Hepatocyte (in vitro differentiated cells): ENCODE measurements at places on chromosomes 6 and 20. TPM values are rescaled to one million over a fixed set of nuclear protein-coding genes. Genes with fewer than 3 reads are reported as not detected.

DNA sequence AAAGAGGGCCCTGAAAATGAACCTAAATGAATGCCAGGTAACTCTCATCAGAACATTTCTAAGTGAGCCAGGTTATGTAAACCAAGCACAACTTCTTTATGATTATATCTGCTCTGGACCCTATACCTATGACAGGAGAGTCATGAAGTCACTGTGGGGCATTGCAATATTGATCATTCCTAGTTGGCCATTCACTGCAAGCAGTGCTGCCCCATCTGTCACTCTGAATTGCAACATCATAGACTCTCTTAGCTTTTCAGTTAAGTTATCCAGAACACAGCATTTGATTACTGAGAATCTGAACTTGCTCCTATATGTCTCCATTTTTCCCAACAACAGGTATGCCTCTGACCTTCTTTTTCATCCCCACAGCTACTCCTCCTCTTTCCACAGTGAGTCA is 3.3 kb downstream of the COL21A1 start:
- no peak for DNase-seq

DNA sequence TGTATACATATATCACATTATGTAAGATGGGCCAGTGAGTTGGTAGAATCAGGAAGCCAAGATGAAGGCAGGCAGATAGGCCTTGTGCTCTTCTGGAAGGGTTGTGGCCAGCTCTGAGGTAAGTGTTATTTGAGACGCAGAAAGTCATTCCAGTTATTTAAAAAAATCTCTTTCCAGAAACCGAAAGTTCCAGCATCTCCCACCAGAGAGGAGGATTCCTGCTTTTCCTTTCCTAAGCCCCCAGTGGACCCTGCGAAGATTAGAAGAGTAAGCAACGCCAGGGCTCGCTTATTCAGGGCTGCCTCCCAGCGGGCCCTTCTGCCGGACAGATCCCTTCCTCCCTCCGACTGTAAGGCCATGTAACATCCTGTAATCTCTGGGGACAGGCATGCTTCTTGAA is 20.4 kb downstream of the ARMC2 start:
- no peak for DNase-seq

GRCh38 chr6:167920165-167920564 is 77.3 kb upstream of the KIF25 start:
- no peak for DNase-seq

DNA sequence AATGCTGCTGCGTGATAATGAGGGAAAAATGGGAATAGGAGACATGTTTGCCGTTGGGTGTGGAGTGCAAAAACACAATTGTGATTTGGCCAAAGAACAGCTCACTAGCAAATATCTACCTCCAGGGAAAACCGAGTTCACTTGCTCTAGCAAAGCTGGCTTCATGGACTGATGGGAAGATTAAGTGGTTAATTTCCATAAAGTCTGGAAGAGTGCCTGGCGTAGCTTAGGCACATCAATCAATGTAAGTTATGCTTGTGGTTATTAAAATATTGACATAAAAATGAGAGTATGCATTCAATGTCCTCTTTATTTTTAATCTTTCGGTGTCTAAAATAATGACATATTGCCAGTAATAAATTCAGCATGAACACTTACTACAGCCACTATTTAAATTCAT is 267.5 kb downstream of the SMOC2 start:
- DNase-seq, result no peak

GRCh38 chr20:24492031-24492607 is 22.7 kb downstream of the SYNDIG1 start:
- no peak for DNase-seq

DNA sequence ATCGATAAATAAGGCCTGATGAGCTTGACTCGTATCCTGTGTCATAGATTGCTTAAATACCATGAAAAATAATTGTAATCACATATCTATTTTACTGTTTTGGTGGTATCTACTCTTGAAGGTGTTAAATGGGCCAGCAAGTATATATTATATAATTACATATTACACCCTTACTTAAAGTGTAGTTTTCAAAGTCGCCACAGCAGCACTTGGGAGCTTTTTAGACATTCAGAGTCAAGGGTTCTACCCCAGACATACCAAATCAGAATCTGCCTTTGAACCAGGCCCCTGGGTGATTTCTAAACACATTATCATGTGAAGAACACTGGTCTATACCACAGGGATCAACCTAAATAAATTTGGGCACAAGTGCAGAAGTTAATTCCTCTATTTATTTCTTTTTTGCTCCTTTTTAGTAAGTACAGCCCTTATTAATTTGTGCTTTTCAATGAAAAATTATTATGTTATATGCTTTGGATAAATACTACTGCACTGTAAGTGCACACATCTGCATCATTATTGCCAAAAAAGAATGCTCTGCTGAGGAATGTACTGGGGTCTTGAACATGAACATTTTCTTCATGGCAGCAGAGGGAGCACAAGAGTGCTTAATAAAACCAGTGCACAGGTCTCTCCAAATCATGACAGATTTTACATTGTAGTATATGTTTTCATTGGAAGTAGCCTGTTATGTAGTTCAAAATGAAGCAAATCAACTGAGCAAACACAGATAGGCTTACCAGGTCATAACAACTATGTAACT is 3.1 kb upstream of the ATXN1 start:
- DNase-seq, result peak; percentile 55

DNA sequence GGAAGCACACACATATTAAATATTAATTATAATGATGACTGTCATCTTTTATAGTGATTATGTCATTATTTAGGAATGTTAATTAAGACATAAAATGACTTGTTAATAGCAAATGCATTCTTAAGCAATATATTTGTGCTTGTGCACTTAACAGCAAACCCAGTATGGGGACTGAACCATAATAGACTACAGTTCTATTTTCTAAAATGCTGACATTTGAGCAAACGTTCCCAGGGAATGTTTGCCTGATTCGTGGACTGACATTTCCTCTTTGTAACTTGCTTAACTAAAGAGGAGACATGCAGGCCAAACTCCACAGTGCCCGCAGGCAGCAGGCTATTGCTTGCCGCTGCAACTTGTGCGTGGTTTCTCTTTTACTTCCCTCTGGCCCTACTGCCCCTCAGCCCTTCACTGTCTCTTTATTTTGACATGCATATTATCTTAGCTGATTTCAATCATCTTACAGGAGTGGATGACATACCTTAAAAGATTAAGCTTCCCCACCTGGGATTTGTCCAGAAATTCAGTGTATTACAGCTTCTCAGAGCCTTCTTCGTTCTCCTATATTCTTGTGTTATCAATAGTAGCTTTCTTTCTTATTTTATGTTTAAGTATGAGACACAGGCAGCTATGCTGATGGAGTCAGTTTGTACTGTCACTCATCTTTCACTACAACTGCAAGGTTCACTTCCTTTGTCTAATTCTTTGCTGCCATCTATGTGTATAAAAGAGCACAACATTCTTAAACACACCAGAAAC is 141.5 kb downstream of the GMDS start:
- peak; percentile 48 for DNase-seq

DNA sequence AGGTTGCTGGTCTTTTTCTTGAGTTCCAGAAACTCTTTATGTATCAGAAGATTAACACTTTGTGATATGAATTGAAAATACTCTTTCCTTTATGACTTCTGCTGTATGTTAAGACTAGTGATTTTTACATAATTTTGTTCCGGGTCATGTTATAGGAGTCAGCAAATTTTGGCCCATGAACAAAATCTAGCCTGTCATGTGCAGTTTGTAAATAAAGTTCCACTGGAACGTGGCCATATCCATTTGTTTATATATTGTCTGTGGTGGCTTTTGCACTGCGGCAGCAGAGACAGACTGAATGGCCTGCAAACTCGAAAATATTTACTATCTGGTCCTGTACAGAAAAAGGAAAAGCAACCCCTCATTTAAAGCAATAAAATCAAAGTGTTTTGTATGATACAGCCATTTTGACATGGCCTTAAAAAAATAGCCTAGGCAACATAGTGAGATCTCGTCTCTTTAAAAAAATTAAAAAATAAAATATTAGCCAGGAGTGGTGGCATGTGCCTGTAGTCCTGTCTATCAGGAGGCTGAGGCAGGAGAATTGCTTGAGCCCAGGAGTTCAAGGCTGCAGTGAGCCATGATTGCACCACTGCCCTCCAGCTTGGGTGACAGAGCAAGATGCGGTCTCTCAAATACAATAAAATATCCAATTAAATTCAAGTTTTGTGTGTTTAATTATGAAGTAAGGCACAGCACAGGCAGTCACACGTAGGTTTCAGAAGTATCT is 36.9 kb downstream of the SNX9 start:
- DNase-seq, result no peak

- DNase-seq, result peak; percentile 67
Measured at GRCh38 chr6:56757588-56757984, 114.9 kb upstream of the DST start.

GRCh38 chr6:25042536-25042935 is 106.8 kb upstream of the RIPOR2 start:
- no peak for DNase-seq

- DNase-seq, result no peak
Measured at GRCh38 chr20:56245761-56246160, 2.8 kb upstream of the MC3R start.

GRCh38 chr6:135722190-135722589 is 129.3 kb upstream of the PDE7B start:
- no peak for DNase-seq

- no peak for DNase-seq
Measured at GRCh38 chr6:5109436-5109835, 24.3 kb downstream of the PPP1R3G start.

Gene KCNG1
- total RNA-seq, result 26.1 and 28.7 TPM in 2 replicates

Gene TRIM10
- total RNA-seq, result 0.12 and 0.27 TPM in 2 replicates

Gene KPNA5
- total RNA-seq, result 14.8 and 20.5 TPM in 2 replicates

Gene SIRPD
- total RNA-seq, result not detected in 2 replicates

Gene MAP7
- total RNA-seq, result 22.9 and 24.1 TPM in 2 replicates

Gene EYS
- 0.57 and 1.4 TPM in 2 replicates for total RNA-seq

Gene SLC16A10
- 34.1 and 42.2 TPM in 2 replicates for total RNA-seq

Gene HECA
- 21.7 and 27.8 TPM in 2 replicates for total RNA-seq

Gene HLA-DRB5
- 9.7 and 11.9 TPM in 2 replicates for total RNA-seq

Gene KIFC1
- 6.9 and 12.7 TPM in 2 replicates for total RNA-seq
